ENCODE measurements at places on chromosomes 6 and 20.

- peak; percentile 34 for DNase-seq
Measured at GRCh38 chr20:26276554-26277210, 580.0 kb upstream of the ZNF337 start.

DNA sequence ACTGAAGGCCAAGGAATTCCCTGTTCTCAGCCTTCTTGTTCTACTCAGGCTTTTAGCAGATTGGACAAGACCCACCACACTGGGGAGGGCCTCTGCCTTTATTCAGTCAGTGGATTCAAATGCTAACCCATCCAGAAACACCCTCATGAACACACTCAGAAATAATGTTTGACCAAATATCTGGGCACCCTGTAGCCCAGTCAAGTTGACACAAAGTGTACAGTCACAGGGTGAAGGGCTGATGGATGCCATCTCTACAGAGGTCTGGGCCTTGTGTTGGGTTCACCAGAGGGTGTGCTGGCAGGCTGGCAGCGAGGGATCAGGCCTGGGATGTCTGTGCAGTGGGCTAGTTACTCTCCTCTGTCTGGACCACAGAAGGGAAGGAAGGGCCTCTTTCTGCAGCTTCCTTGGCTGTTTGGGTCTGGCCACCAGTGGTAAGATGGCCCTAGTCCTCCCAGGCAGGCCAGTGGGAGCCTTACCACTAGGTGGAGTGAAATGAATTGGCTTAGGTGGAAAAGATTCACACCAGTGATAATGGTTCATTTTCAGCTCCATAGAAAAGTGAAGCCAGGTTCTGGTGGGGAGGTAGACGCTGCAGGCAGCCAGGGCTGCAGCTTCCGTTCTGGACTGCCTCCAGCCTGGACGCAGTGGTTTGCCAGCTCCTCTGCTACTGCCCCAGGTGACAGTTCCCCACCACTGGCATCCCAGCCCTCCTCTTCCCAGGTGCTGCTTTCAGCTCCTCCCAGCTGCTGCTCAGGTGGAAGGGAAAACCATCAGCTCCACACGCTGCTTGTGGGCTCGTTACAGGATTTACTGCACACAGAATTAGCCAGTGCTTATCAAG, 9.2 kb downstream of the TUBB2A start:
- DNase-seq = no peak

DNA sequence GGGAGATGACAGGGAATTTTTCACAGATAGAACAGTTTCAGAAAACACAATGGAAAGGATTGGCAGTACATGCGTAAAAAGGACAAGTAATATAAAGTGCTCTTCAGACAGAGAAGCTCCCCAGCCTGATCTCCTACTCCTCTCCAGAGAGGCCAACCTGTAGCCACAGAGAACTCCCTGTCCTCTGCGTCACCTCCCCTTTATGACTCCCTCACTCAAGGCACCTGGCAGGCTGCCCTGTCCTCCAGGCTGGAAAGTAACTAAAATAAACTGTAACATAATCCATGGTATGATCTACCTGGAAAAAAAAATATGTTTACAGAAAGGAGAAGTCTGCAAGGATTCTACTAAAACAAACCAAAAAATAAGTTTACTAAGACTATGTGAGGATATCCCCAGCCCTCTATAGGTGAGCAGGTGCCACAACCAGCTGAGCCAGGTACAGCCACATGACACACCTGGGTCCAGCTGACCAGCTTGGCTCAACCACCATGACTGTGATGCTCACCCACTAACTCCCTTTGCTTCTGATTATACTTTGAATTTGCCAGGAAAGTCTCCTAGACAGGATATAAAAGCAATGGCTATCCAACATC, 29.2 kb downstream of the MBOAT1 start:
- DNase-seq = no peak

GRCh38 chr6:13813621-13814175, 659 bp downstream of the MCUR1 start:
- DNase-seq = peak; percentile 81

DNA sequence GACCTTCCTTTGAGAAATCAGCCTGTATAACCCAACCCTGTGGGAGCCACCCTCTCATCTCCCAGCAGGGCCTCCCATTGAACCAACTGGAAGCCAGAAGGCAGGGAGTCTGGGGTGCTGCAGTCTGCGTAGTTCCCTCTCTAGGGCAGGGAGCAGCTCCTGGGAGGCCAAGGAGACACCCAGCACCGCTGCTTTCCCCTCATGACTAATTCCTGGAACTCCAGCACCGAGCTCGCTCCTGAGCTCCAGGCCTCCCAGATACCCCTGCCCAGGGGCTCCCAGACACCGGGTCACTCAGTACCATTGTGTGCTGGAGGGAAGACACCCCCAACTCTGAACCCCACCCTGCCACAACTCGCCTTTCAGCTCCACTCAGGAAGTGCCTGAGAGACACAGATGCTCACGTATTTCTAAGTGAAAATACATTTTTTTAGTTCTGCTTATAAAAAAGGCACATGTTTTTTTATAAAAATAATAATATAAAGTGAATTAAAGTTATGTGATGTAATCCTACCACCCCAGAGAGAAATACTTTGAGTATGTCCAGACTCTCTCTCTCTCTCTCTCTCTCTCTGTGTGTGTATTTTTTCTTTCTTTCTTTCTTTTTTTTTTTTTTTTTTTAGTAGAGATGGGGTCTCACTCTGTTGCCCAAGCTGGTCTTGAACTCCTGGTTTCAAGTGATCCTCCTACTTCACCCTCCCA, 17.5 kb downstream of the PIM1 start:
- no peak for DNase-seq

- no peak for DNase-seq
Measured at GRCh38 chr6:100311707-100312251, 152.9 kb downstream of the SIM1 start.

Measured in SK-N-DZ (cell line).